8988T (cell line): ENCODE measurements at places on chromosomes 4 and X.

DNA sequence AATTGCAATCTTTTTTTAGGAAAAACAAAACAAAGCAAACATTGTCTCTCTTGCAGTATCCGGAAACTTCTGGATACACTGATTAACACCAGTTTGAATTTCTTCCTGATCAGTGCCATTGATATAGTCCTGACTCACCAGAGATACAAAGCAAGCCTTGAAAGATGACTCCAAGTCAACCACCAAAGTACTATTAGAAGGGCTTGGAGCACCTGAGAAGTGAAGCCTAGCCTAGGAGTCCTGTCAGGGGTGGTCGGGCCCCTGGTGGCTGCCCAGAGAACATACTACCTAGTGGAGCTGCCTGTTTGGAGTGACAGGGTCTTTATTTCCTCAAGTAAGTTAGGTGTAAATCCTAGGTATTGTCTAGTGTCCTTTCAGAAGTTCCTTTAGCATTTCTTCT is 593.2 kb downstream of the ZNF674 start:
- no peak for DNase-seq

GRCh38 chr4:118904418-118904817 is 15.8 kb downstream of the SYNPO2 start:
- no peak for DNase-seq

GRCh38 chr4:165368114-165368513 is 10.7 kb upstream of the CPE start:
- DNase-seq, result no peak

- no peak for DNase-seq
Observed at GRCh38 chr4:88661739-88662138, 35.9 kb downstream of the NAP1L5 start.

DNA sequence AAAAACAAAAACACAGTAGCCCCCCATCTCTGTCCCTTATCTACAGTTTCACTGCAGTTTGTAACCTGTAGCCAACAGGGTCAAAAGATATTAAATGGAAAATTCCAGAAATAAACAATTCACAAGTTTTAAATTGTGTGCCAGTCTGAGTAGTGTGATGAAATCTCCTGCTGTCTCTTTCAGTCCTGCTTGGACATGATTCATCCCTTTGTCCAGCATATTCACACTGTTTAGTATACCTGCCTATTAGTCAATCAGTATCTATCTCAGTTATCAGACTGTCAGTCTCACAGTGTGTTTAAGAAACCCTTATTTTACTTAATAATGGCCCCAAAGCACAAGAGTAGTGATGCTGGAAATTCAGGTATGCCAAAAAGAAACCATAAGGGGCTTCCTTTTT is 21.9 kb downstream of the CNOT6L start:
- no peak for DNase-seq

DNA sequence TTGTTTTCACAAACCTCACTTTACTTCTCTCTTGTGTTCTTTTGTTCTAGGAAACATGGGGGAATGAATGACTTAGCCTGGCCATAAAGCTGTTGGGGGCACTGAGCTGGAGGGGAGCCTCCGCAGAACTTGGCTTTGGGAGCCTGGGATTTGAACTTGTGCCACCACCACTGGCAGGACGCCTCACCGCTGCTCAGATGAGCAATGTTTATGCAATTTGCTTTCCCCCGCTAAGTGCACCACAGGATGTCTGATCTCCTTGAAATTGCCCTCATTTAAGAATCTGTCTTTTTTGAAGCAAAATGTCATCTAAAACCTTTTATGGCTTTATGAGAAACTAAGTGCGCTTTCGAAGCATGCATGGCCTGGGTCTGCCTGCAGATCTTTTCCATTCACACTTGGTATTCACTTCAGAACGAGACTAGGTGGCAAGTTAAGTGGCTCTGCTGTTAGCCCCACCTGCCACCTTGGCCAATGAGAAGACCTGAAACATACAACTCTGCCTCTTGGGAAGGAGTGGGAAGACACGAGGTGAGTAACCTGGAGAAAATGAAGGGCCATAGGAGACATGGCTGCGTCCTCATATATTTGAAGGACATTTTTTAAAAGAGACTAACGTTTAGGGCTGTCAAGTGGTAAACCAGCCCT is 119.3 kb downstream of the LDB2 start:
- no peak for DNase-seq

DNA sequence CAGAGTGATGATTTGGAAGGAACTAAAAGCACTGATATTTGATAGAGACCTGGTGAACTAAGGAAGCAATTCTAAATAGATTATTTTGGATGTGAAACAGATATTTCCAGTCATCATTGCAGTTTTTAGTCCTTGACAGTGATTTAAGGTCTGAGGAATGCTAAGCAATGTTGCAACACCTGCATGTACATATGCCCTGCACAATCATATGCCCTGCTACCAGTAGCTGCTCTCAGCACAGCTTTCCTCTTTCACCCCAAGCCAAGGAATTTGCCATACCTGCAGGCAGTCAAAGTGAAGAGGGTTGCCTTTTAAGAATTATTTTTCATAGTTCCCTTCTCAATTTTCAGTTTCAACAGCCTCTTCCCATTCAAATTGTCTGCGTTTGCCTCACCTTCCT is 8.7 kb upstream of the FAM47A start:
- DNase-seq, result no peak

- DNase-seq, result no peak
Observed at GRCh38 chrX:72003811-72004750, 93.4 kb downstream of the NHSL2 start.

DNA sequence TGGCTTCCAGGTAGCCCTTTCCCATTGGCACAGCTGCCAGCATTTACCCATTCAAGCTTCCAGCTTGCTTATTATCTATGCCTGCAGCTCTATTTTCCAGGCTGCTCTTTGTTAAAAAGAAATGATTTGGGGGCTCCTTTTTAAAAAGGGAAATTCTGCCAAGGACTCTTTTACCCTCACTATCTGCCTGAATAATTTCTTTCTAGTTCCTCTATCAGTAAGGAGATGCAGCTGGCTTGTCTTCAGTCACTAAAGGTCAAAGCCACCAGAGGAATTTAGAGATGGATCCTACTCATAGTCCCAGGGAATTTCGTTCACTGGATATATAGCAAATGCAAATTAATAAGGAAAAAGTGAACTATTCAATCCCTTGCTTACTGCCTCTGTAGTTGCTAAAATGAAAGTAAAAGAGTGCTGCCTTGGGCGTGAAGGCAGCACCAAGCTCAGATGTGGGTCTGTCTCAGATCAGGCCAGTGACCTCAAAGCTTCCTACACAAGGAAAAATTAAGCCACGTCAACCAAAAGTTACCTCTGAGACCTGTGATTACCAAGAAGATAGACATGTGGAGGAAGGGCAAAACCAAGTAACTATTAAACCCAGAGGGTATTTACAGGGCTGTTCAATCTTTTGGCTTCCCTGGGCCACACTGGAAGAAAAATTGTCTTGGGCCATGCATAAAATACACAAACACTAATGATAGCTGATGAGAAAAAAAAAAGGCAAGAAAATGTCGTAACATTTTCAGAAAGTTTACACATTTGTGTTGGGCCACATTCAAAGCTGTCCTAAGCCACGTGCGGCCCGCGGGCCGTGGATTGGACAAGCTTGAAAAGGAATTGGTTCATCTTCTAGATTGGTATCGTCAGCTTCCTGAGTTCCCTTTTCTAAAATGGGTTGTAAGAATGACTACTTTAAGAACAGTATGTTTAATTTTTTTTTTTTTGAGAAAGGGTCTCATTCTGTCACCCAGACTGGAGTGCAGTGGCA is 5.3 kb downstream of the ARSF start:
- no peak for DNase-seq
